ENCODE measurements at places on chromosomes 16 and 17. TPM values are rescaled to one million over a fixed set of nuclear protein-coding genes. Genes with fewer than 3 reads are reported as not detected.

APRT gene
- 401 TPM for total RNA-seq

NPIPA5 gene
- 2.1 TPM for total RNA-seq

GPR142 gene
- not detected for total RNA-seq

PLEKHG4 gene
- 6.7 TPM for total RNA-seq

HOXB1 gene
- not detected for total RNA-seq

CPHXL2 gene
- total RNA-seq: not detected

NPIPB9 gene
- 0.46 TPM for total RNA-seq

CACNG3 gene
- not detected for total RNA-seq

BEAN1 gene
- 0.29 TPM for total RNA-seq

C17orf78 gene
- total RNA-seq: not detected

CCL23 gene
- not detected for total RNA-seq

SCN4A gene
- total RNA-seq: 0.02 TPM

ADAD2 gene
- total RNA-seq: not detected

FOXN1 gene
- total RNA-seq: not detected

TBC1D3G gene
- not detected for total RNA-seq

CCL16 gene
- not detected for total RNA-seq

CCDC144A gene
- total RNA-seq: 0.19 TPM

CDIPT gene
- total RNA-seq: 52.8 TPM

UTS2R gene
- total RNA-seq: not detected

- DNase-seq: no peak
Measured at GRCh38 chr16:24731722-24732419, 2.4 kb downstream of the TNRC6A start.

- DNase-seq: peak; percentile 62
Measured at GRCh38 chr17:57406131-57406980, 150.0 kb downstream of the MSI2 start.

DNA sequence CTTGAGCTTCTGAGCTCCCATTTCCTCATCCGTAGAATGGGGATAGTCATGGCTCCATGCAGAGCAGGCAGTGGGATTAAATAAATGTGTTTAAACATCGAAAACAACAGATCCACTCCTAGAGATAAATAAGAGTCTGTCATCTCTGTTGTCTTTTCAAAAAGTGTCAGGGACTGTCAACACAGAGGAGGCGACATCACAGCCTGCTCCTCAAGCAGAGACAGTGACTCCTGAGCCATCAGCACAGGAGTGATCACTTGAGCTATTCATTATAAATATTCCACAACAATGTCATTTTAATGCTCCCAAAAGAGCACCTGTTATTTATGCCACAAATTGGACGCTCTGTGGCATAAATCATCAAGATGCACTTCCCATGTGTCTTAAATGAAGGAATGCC lies 605.6 kb upstream of the CDH5 start:
- no peak for DNase-seq

- no peak for DNase-seq
Measured at GRCh38 chr17:55426851-55427586, 5.4 kb upstream of the MMD start.

GRCh38 chr17:49457564-49458535 lies 37.2 kb upstream of the NGFR start:
- DNase-seq: no peak

DNA sequence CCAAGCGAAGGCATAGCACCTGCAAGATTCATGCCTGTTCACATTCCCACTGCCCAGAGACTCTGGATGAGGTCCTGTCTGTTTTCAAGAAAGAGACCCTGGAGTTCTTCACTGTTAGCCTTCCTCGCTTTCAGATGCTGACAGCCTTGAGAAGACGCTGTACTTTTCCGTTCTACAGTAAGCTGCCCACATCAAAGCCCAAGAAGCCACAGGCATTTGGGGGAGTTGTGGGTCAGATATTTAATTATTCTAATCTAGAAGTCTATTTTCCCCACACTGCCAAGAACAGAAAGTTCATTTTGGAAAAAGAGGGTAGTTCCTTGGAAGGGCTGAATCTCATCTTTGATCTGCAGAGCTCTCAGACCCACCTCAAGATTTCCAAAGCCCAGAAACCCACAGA lies 127.9 kb downstream of the AXIN2 start:
- DNase-seq: no peak

GRCh38 chr17:39212841-39213480 lies 12.8 kb downstream of the STAC2 start:
- DNase-seq: no peak

DNA sequence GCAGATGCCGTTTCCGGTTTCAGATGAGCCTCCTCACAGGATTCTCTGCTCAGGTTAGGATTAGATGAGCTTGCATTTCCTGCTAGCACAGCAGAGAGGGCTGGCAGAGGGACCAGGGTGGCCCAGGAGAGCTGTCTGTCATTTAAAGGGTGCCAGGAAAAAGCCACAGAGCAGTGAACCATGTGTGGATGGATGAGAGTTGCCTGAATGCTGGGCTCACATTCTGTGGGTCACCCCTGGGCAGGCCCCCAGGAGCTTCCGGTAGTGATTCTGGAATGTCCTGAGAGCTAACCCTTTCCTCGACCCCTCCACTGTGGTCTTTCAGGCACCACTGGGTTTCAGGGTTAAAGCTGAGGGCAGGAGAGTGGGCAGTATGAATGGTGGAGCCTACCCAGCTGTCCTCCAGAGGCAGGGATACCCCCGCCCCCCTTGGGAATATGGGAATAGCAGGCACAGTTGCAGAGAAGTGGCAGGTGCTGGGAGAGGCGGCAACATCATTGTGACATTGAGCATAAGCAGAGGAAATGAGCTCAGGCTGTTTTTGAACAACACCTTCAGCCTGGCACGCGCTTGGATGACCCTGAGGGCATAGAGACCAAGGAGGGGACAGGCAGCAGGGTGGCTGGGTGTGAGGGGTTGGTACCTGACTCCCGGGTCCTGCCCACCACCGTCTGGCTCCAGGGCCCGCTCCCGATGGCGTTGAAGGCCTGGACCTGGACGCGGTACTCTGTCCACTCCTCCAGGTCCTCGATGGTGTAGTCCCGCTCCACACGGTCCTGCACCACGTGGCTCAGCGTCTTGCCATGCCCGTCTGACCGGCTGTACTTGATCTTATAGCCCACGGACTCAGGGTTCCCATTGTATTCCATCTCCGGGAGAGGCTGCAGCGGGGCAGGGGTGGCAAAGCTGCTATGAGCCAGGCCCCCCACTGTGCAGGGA lies 83.0 kb upstream of the CDC42EP4 start:
- DNase-seq: no peak

GRCh38 chr16:57358527-57359095 lies at the start of gene CCL22:
Gene CCL22 (plus strand): TSS chr16:57358783. CDS start chr16:57358817, 34 bp downstream.
- no peak for DNase-seq

DNA sequence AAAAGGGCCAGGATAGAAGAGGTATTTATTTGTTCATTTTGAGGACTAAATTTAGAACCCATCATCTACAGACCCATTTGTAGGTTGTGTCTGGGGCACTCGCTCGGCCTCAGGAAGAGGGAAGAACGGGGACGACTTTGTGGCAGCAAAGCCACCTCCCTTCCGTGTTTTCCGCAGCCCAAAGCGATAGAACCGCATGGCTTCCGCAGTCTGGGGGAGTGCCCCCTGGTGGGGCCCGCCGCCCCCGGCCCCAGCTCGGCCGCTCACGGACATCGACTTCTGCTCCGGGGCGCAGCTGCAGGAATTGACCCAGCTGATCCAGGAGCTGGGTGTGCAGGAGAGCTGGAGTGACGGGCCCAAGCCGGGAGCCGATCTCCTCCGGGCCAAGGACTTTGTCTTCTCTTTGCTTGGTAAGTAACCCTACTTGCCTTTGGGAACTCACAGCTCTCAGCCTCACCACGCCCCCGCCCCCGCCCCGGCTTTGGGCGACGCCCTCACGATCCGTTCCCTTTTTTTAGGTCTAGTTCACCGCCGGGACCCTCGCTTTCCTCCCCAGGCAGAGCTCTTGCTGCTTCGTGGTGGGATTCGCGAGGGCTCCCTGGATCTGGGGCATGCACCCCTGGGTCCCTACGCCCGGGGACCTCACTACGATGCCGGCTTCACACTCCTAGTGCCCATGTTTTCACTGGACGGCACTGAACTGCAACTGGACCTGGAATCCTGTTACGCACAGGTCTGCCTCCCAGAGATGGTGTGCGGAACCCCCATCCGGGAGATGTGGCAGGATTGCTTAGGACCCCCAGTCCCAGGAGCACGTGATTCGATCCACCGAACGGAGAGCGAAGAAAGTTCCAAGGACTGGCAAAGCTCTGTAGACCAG lies 681 bp downstream of the TMEM102 start:
- DNase-seq: no peak

DNA sequence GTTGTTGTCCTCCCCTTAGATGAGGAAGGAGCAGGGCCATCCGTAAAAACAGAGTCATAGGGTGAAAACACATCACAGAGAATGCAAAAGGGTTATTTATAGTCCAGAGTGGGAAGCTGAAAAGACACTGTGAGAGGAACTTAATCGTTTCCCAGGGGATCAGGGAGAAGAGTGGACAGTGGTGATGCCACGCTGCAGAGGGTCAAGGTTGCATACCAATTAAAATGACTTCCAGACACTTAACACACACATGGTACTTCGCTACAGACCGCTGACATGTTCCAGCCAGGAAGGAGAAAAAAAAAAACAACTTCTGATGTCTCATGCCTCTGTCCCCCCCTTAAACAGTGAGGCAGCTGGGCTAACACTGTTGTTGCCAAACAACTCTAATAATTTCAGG lies 713.8 kb upstream of the RBFOX1 start:
- DNase-seq: no peak

GRCh38 chr16:51545951-51546350 lies 394.9 kb upstream of the SALL1 start:
- no peak for DNase-seq

DNA sequence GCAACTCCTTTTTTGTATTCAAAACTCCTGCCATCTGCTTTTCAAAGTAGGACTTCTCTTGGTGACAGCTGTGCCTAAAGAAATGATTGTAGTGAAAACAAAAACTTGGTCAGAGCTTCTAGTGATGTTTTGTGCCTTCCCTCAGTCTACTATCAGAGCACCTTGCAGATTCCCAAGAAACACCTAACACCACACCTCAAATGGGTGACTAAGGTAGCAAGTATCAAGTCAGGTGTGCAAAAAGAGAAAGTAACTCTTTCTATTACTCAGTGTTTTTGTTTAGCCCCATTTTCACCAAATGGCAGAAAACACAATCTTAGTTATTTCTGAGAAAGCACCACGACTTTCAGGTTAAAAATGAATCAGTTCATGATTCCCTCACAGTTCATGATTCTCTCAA lies 2.0 kb upstream of the PMFBP1 start:
- DNase-seq: no peak

GRCh38 chr17:79691931-79692330 lies 38.8 kb upstream of the ENPP7 start:
- no peak for DNase-seq

- DNase-seq: no peak
Measured at GRCh38 chr16:79077346-79077745, 523.2 kb downstream of the MAF start.

GRCh38 chr17:18267366-18267765 lies 6.9 kb downstream of the MIEF2 start:
- DNase-seq: no peak

- no peak for DNase-seq
Measured at GRCh38 chr17:65657251-65657828, 95.9 kb upstream of the AXIN2 start.

- no peak for DNase-seq
Measured at GRCh38 chr17:75153780-75154194, 525 bp downstream of the JPT1 start.

GRCh38 chr17:77632619-77633018 lies 325.9 kb upstream of the TNRC6C start:
- DNase-seq: no peak

GRCh38 chr16:78892951-78893733 lies 707.4 kb downstream of the MAF start:
- no peak for DNase-seq

DNA sequence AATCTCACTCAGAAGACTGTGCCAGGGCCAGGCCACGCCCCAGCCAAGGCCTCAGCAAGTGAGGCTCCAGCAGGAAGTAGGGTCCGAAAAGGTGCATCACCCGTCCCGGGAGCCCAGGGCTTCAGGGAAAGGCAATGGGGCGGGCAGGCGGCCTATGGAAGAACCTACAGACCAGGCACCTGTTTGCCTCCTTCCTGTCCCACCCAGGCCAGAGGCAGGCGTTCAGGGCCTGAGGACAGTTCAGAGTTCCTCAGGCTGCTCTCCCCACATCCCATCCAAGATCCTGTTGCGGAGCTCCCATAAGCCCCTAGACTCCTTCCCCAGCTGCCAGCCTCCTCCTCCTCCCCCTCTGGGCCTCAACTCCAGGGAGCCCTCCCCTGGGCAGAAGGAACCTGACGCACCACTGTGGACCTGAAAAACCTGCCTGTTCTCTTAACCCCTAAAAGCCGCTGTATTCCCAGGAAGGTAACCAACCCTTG lies 2.3 kb downstream of the CLUH start:
- DNase-seq: no peak

- peak; percentile 53 for DNase-seq
Measured at GRCh38 chr17:32319548-32319905, 22.4 kb downstream of the C17orf75 start.

- no peak for DNase-seq
Measured at GRCh38 chr16:9836118-9836736, 346.0 kb downstream of the GRIN2A start.

GRCh38 chr17:30112794-30113193 lies 3.8 kb upstream of the NSRP1 start:
- DNase-seq: no peak

- no peak for DNase-seq
Measured at GRCh38 chr17:76411247-76411646, 26.8 kb downstream of the SPHK1 start.

GRCh38 chr16:8929086-8929748 lies 34.5 kb downstream of the USP7 start:
- DNase-seq: no peak

- DNase-seq: no peak
Measured at GRCh38 chr16:4634768-4635167, 10.1 kb downstream of the MGRN1 start.

GRCh38 chr17:44794851-44795413 lies 35.2 kb downstream of the GJC1 start:
- DNase-seq: peak; percentile 94

- DNase-seq: no peak
Measured at GRCh38 chr16:50615891-50616290, 65.2 kb downstream of the SNX20 start.

All from H4 (cell line).